GM04503 (cell line): ENCODE measurements at places on chromosomes 2 and 18.

DNA sequence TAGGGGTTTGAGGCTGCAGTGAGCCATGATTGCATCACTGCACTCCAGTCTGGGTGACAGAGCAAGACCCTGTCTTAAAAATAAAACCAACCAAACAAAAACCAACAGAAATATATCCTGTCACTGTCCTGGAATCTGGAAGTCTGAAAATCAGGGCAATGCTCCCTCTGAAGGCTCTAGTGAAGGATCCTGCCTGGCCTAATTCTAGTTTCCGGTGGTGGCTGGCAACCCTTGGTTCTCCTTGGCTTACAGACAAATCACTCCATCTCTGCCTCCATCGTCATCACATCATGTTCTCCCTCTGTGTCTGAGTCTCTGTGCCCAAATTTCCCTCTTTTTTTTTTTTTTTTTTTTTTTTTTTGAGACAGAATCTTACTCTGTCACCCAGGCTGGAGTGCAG, 15.9 kb upstream of the VPS4B start:
- no peak for DNase-seq

- DNase-seq, result no peak
Observed at GRCh38 chr2:3635171-3635974, 22.6 kb upstream of the ALLC start.

- DNase-seq, result no peak
Observed at GRCh38 chr2:177698281-177698680, 305.7 kb downstream of the AGPS start.

GRCh38 chr18:59839931-59840685, 59.7 kb upstream of the PMAIP1 start:
- DNase-seq, result no peak

DNA sequence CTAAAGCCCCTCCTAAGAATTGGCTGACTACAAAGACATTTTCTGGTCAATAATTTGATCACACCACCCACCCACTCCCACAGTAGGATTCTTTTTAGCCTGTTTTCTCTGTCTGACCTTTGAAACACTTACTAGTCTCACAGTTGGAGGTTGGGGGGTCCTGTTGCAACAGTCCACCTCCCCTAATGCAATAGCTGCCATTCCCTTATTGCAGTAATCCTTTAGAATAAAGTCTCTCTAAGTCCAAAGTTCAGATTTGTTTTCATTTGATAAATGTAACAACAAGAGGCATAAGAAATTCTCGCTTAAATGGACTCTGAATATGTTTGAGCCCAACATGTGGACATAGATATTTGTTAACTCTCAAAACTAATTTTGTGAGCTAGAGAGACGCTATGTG, 1326.8 kb upstream of the TMEFF2 start:
- DNase-seq, result no peak

DNA sequence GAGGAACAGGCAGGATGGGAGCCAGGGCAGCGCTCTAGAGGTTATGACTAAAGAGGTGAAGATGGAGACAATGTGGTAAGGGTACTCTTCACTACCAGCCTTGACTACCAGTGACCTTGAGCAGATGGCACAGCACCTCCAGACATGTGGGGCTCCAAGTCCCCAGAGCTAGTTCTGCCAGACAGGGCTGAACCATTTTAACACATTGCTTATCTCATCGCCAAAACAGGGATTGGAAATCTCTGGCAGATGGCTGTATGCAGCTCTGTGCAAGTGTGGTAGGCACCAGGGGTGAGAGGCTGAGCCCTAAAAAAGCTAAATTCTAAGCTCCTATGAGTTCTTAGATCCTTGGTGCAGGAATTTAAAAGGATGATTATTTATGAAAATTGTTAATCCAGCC, 41.3 kb downstream of the FSHR start:
- DNase-seq, result no peak

DNA sequence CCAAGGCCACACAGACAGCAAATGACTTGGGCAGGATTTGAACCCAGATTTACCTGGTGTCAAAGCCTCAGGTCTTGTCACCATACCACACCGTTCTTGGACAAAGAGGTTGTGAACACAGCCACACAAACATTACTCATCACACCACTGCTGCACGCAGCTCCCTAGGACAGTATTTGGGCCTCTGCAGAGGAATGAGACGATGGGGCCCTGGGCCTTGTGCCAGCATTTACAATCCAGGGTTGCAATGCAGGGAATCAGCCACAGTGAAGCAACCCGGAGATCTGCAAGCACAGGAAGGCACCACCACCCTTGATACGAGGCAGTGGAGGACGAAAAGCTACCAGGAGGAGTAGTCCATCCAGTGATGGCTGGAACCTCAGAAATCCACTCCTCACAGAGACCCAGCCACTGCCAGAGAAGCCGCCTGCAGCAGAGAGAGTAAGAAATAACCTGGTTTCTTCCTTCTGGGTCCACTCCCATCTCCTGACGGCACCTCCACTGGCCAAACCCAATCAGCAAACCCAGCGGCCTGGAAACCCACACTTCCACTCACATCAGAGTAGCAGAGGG, 3.7 kb upstream of the MTCL1 start:
- peak; percentile 72 for DNase-seq

- DNase-seq, result no peak
Observed at GRCh38 chr2:96409820-96410164, 74.2 kb downstream of the NCAPH start.

- DNase-seq, result no peak
Observed at GRCh38 chr2:136510244-136510643, 255.1 kb upstream of the THSD7B start.

DNA sequence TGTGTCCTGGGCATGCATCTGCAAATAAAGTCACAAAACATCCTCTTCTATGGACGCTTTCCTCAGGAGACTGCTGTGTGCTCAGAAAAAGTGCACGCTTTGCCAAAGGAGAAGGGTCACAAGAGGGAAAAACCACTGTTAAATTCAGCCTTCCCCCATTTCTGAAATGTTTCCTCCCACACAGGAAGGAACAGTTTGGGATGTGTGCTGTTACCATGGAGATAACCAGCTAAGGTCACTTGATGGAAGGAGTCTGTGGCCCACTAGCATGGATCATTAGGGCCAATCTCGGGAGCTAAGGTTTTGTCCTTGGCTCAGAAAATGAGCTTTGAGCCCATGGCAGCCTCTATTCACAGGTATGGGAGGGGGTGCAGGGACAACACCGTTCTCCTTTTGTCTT, 5.6 kb downstream of the KCNE4 start:
- no peak for DNase-seq

- DNase-seq, result no peak
Observed at GRCh38 chr2:1136846-1137245, 186.2 kb downstream of the SNTG2 start.

- DNase-seq, result no peak
Observed at GRCh38 chr2:24362253-24362652, 1.9 kb upstream of the ITSN2 start.

DNA sequence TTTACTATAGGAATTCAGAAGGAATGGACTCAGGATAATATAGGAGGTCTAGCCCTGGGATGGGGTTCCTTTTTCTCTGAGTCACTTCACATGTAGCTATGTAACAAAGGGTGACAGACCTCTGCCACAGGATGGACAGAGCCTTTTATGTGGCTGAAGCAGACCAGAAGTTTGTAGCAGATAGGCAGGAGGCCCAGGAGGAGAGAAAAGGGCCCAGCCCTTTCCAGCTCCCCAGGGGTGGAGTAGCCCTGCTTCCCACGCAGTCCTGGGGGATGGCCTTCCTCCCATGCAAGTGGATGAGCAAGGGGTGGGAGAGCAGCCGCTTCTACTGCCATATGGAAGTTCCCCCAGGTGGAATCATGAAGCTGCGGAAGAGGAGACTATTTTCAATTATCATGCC, 40.3 kb downstream of the ARMC9 start:
- DNase-seq, result no peak
